ENCODE measurements at places on chromosomes 1 and 21.
A peak's percentile ranks its signal among the peaks of the same experiment; 100 is the strongest.

GRCh38 chr1:205680073-205680851, at the start of gene SLC45A3:
SLC45A3 (minus strand) TSS chr1:205680509; CDS start chr1:205664656, 15,853 bp downstream.
- DNase-seq, result peak; percentile 28

DNA sequence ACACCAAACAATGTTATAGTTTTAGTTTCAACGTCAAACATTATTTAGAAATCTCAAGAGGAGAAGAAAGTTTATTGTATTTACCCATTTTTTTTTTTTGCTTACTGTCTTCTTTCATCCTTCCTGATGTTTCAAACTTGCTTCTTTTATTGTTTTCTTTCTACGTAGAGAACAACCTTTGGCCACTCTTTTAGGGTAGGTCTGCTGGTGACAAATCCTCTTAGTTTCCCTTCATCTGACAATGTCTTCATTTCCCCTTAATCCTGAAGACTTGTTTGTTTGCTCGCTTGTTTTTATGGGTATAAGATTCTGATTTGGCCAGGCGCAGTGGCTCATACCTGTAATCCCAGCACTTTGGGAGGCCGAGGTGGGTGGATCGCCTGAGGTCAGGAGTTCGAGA, 89.1 kb downstream of the RHOU start:
- no peak for DNase-seq

- DNase-seq, result no peak
These were observed at the start of gene HSD11B1 for GRCh38 chr1:209704584-209704983. HSD11B1 (plus strand) TSS chr1:209704846; CDS start chr1:209704943, 97 bp downstream.

- DNase-seq, result no peak
These were observed 93.8 kb downstream of the CHD1L start for GRCh38 chr1:147336291-147336690.

GRCh38 chr1:3864884-3865283, 7.6 kb downstream of the DFFB start:
- no peak for DNase-seq

GRCh38 chr1:78843546-78843945, 163.0 kb downstream of the ADGRL4 start:
- no peak for DNase-seq

- DNase-seq, result peak; percentile 29
These were observed 157.7 kb downstream of the TRIM33 start for GRCh38 chr1:114353262-114353661.

- no peak for DNase-seq
These were observed 17.1 kb upstream of the ETV3L start for GRCh38 chr1:157116737-157117103.

- no peak for DNase-seq
These were observed 31.6 kb upstream of the KIF1B start for GRCh38 chr1:10178597-10179405.

DNA sequence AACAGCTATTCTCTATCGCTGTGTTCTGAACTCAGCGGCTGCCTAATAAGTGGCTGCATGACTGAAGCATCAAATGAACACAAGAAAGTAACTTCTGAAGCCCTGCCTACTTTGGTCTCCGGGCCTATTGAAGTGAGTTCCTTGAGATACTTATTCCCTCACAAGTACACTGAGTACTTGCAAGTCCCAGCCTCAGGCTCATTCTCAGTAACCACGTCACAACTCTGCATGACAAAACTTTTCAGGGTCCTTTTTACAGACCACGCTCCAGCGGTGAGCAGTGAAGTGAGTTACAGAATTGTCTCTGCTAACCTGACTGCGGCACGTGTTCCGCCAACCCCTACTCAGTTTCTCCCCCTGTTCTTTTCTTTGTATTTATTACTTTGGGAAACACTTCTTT, 1342.7 kb upstream of the ADGRL4 start:
- DNase-seq, result no peak

GRCh38 chr1:39491146-39491921, at the start of gene BMP8A:
BMP8A (plus strand) TSS chr1:39491636; CDS start chr1:39491992, 356 bp downstream.
- no peak for DNase-seq

DNA sequence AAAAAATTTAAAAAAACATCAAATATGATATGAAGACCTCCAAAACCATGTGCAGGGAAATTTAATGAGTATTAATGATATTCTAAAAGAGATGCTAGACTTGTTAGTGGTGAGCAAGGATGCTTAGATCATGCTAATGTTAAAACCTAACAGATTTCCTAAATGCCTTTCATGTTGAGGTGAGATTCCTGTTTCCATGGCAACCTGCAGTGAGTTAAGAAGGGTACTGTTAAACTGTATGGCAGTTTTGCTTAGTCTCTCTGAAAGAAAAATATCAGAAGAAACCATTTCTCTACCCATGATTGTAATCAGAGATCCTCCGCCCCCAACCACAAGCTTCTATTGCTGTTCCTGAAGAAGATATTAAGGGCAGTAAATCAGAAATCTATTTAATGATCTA, 321.6 kb upstream of the LRRC7 start:
- DNase-seq, result no peak

DNA sequence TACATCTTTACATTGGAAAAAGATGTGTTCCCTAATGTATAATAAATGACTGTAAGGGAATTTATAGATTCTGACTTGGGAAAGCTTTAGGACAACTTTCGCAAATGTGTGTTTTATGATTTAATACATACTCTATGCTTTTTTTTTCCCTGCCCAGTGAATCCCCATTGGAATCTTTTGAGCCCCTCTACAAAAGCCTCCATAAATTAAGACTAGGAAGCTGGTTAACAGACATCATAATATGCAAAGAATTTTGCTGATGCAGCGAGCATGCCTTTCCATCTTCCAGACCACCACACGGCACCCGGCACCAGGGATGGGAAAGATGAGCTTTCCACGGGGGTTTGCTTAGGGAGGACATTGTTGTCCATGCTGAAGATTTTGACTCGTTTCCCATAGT, 156.1 kb upstream of the IVNS1ABP start:
- no peak for DNase-seq

GRCh38 chr1:25562101-25562927, 18.9 kb downstream of the LDLRAP1 start:
- DNase-seq, result no peak

- DNase-seq, result peak; percentile 48
These were observed 50.6 kb upstream of the LYST start for GRCh38 chr1:235917267-235917811.

DNA sequence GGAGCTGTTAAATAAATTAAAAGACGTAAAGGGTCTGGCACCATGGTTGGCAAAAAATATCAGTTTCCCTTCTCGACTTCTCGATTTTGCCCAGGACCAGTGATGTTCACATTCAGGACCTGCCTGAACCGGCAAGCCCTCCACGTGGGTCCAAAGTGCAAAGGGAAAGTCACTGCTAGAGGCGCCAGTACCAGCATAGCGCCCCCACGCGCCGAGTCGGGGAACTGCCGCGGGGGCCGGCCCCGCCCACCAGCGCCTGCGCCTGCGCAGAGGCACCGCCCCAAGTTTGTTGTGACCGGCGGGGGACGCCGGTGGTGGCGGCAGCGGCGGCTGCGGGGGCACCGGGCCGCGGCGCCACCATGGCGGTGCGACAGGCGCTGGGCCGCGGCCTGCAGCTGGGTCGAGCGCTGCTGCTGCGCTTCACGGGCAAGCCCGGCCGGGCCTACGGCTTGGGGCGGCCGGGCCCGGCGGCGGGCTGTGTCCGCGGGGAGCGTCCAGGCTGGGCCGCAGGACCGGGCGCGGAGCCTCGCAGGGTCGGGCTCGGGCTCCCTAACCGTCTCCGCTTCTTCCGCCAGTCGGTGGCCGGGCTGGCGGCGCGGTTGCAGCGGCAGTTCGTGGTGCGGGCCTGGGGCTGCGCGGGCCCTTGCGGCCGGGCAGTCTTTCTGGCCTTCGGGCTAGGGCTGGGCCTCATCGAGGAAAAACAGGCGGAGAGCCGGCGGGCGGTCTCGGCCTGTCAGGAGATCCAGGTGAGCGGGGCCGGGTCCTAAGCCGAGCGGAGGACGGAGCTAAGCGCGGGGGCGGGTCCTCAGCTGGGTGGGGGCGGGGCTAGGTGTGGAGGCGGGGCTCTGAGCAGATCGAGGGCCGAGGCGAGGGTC, at the start of gene PINK1:
TSS of gene PINK1 (plus strand) at position 269 of the 875 bp plus-strand sequence. CDS start at position 360, 91 bp downstream.
- peak; percentile 10 for DNase-seq

DNA sequence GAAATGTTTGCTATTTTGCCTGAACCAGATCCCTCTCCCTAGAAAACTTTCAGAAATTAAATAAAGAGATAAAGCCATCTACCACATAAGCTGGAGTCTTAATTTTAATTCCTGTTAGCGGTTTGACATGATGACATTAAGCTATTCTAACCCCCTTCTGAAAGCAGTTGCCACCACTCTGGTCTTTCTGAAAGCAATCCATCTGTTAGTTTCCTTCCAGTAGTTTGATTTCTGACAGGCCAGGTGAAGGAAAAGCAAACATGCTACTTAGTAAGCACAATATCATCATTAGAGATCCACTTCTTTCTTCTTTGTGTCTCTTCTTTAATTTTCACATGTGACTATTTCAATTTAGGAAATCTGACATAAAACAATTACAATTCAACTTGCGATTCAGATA, 39.9 kb downstream of the RGL1 start:
- DNase-seq, result no peak

- DNase-seq, result no peak
These were observed 19.6 kb downstream of the CDC42BPA start for GRCh38 chr1:227298512-227299240.

GRCh38 chr1:234654002-234654733, 44.2 kb upstream of the IRF2BP2 start:
- no peak for DNase-seq

DNA sequence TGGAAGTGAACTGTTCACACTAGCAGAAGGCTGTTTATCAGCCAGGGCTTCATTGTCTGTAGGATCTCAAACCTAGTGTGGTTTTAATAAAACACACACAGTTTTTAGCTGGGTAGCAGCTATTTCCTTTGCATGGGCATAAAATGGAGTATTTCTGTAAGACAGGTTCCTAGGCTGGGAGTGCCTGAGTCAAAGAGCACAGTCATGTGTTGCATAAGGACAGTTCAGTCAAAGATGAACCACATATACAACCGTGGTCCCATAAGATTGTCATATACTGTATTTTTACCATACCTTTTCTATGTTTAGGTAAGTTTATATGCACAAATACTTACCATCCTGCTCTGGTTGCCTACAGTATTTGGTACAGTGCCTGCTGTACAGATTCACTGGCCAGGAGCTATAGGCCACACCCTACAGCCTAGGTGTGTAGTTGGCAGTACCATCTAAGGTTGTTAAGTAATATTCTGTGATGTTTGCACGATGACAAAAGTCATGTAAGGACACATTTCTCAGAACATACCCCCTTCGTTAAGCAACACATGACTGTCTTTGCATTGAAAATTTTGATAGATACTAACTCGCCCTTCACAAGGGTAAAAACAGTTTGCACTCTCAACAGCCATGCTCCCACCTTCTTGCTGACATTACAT, 17.2 kb downstream of the LGALS8 start:
- no peak for DNase-seq

- peak; percentile 45 for DNase-seq
These were observed 5.8 kb downstream of the KISS1 start for GRCh38 chr1:204190212-204191211.

- DNase-seq, result no peak
These were observed 1.2 kb upstream of the FHAD1 start for GRCh38 chr1:15245593-15246360.

GRCh38 chr21:30437010-30437565, 3.0 kb upstream of the KRTAP15-1 start:
- no peak for DNase-seq

GRCh38 chr1:215865060-215865459, 298.0 kb downstream of the KCTD3 start:
- no peak for DNase-seq

- no peak for DNase-seq
These were observed 88.3 kb upstream of the SGIP1 start for GRCh38 chr1:66445492-66446181.

DNA sequence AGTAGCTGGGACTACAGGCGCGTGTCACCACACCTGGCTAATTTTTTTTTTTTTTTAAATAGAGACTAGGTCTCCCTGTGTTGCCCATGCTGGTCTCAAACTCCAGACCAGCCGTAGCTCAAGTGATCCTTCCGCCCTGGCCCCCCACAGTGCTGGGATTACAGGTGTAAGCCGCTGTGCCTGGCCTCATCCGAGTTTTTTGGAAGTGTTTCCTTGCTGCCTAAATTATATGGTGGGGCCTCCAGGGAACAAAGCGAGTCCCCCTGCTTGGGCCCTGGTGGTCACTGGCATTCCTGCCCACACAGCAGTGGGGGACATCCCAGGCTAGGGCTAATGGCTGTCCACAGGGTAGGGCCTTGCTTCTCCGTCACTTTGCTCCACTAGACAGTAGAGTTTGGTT, 143.8 kb downstream of the PCBP3 start:
- no peak for DNase-seq

GRCh38 chr1:244010191-244010590, 40.9 kb upstream of the ZBTB18 start:
- DNase-seq, result no peak

GRCh38 chr1:8165595-8166360, 139.7 kb upstream of the ERRFI1 start:
- no peak for DNase-seq

- DNase-seq, result no peak
These were observed 386 bp upstream of the TSTD1 start for GRCh38 chr1:161039154-161039545.
